HL-60 (cell line): ENCODE measurements at places on chromosomes 5 and 9.

DNA sequence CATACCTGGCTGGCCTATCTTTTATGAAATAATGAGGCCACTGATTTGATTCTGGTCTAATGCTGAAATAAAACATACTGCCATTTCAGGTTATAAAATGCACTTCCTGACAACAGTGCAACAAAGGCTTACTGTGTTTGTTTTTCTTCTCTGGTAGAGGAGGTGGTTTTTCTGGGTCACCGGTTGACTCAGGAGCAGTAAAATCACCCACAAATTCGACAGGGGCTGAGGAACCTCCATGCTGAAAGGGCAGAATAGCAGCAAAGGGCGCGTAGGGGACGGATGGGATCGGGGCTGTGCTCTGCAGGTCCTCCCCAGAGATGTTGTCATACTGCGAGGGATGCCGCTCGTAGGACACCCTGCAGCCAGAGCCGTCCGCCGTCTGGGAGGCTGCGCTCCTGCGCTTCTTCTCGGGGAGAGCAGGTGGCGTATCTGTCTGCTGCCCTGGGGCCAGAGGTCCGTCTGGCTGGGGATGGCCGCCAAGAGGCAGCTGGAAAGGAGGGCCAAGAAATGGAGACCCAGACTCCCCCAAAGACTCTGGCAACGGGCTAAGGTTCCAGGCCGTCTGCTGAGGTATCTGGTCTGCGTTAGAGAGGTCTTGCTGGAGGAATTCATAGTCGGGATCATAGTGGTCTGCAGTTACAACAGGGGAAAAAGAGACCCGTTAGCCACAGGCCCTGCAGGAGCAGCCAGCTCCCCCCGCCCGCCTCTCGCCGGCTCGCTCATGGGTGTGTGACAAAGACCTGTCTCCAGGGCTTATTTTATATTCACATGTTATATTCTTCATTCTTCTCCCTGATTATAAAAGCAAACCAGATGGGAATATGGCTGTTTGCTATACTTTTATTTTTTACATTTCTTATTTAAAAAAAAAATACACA lies 80.7 kb downstream of the PRRT1B start:
- DNase-seq, result no peak

DNA sequence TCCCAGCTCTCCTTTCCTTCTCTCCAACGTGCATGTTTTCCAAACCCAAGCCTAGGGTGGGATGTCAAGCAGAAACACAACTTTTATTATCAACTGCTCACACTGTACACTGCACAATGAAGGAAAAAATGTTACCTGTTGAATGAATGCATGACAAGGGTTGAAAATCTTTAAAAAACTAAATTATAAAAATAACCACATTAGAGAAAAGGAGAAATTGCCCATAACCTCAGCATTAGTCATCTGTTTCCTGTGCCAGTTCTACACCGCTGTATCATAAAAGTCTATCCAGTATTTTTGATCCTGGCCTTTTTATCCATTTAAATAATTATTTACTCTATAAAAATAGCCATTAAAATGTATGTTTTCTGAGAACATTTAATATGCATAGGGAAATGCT lies 101.1 kb downstream of the APBA1 start:
- no peak for DNase-seq

- DNase-seq, result no peak
These were observed 44.9 kb upstream of the HCN1 start for GRCh38 chr5:45741110-45741509.

GRCh38 chr9:138118601-138119071 lies 241.1 kb downstream of the CACNA1B start:
- no peak for DNase-seq

GRCh38 chr9:133119103-133119845 lies 1.8 kb downstream of the RALGDS start:
- DNase-seq, result no peak

- DNase-seq, result no peak
These were observed 161.2 kb upstream of the SPRY4 start for GRCh38 chr5:142486020-142486419.

GRCh38 chr9:14690948-14691730 lies 2.1 kb downstream of the ZDHHC21 start:
- no peak for DNase-seq
